CD4-positive, alpha-beta T cell treated with Interferon alpha-2 for 1 hour (primary cell): ENCODE measurements at places on chromosomes 11 and 22.

- no peak for DNase-seq
Observed at GRCh38 chr22:33639588-33640254, 280.6 kb downstream of the LARGE1 start.

DNA sequence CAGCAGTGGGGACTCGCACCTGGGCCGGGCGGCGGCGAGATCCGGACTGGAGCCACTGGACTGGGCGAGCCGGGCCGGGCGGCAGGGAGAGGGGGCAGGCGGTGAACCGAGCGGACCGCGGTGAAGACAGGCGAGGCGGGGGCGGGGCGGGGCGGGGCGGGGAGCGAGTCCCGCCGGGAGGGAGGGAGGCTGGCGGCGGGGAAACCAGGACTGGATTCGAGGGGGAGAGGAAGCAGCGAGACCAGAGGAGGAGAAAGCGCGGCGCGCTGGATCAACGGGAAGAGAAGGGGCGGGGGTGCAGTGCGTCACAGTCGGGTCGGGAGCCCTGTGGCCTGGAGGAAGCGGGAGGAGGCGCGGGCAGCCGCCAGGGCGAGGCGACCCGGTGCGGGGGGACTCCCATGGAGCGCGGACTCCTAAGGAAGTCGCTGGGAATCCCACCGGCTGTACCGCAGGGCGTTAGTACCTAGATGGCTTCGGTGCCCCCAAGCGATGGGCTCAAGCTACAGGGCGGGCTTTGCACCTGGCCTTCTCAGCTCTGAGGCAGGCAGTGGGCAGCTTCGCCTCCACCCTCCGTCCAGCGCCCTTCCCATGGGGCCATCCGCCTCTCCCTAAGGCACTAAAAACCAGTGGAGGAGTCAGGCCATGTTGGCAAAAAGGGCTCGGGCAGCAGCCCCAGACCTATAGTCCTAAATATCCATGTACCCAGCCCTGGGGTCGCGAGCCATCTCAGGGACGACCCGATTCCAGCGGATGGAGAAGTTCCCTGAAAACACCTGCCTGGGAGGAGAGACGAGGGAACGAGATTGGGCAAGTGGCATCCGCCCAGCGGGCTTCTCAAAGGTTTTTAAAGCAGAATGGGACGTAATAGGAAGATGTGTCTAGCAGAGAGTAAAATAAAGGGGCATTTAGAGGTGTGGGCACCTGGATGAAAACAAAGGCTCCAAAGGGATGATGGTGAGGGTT, at the start of gene TMEM121B:
Gene TMEM121B, minus strand, starts transcription at position 128 of the 963 bp plus-strand sequence. CDS start 233 bp downstream, outside the sequence.
- peak; percentile 43 for DNase-seq

DNA sequence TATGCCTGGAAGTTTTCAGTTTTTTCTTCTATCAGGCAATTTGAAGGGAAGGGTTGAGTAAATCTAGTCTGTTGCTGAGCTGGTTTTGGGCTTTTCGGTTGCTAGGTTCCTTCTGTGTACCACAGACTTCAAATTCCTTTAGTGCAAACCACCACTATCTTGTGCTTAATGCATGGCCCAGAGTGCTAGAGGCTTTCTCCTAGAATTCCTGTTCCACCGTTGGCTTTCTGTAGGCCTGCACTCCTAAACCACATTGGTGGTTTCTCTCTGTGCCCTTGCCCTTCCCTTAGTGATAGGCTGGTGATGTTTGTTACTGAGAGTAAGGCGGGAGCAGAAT, 47.1 kb upstream of the CTSC start:
- DNase-seq: no peak

- DNase-seq: no peak
Observed at GRCh38 chr22:45120931-45121330, 42.8 kb upstream of the NUP50 start.

- DNase-seq: peak; percentile 11
Observed at GRCh38 chr22:39348909-39349505, 784 bp upstream of the SYNGR1 start.

- no peak for DNase-seq
Observed at GRCh38 chr11:36139767-36140166, 149.5 kb downstream of the COMMD9 start.

GRCh38 chr22:39598017-39598965, 27.7 kb downstream of the CACNA1I start:
- DNase-seq: peak; percentile 80

DNA sequence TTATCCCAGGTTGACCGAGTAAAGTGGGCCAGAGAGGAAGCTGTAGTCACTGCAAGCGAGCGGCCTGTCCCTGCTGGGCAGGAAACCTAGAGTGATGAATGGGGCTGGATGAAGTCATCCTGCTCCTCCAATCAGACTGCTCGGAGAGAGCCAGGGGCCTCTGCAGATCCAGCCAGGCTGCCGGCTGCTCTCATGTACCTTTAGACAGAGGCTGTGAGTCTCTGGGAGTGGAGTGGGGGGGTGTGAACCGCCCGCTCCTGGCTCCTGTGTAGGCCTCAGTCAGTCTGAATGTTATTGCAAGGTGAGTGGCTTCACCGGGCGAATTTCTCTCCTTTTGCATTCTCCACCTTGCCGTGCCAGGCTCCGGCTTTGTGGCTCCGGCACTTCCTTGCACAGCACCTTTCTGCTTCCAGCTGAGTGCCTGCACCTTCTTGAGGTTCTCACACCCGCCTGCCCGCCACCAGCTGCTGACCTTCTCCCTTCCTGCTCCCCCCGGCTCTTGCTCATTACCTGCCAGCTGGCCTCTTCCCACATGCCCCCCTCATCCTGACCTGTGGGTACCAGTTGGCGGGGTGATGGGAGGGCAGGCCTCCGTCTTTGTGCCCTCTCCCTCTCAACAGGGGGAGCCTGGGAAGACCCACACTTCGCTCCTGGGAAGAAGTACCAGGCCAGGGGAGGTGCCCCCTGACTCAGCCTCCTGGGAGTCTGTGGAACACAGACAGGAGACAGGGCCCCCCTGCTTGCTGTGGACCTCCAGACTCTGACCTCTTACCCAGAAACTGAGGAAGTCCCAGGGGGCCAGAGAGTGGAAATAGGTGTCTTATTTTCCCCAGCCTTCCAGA, 79.9 kb downstream of the GRAMD1B start:
- no peak for DNase-seq

DNA sequence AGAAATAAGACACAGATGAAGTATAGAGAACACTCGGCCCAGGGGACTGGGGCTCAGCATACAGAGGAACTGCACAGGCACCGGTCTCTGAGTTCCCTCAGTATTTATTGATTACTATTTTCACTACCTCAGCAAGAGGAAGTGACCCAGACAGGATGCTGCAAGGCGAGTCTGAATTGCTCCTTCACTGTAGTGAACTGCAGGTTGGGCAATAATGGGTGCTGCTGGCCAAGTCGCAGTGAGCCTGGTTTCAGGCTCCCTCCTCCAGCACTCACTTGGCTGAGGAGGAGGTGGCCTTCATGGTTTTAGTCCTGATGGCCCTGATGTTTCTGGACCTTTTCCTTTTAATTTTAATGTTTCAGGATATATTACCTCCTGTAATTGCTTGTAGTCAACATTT, 10.4 kb downstream of the OR52K2 start:
- peak; percentile 24 for DNase-seq

DNA sequence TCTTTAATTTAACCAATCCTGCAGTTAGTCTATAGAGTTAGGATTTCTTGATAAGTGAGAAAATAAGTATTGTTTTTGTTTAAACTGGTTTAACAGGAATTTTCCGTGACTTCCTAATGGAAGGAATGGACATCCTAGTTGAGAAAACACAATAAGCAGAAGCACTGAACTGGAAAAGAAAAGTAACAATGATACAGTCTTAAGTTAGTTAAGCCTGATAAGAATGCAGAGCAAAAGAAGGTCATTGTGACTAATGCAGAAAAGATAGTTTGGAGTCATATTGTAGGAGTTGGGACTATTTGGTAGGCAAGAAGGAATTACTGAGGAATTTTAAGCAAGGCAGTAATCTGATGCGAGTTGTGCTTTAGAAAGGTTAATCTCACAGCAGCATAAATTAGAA, 11.7 kb downstream of the RNF141 start:
- DNase-seq: no peak

GRCh38 chr22:22951035-22951434, 63.4 kb downstream of the IGLL5 start:
- DNase-seq: no peak

GRCh38 chr22:36026741-36027140, 1.9 kb downstream of the RBFOX2 start:
- no peak for DNase-seq

DNA sequence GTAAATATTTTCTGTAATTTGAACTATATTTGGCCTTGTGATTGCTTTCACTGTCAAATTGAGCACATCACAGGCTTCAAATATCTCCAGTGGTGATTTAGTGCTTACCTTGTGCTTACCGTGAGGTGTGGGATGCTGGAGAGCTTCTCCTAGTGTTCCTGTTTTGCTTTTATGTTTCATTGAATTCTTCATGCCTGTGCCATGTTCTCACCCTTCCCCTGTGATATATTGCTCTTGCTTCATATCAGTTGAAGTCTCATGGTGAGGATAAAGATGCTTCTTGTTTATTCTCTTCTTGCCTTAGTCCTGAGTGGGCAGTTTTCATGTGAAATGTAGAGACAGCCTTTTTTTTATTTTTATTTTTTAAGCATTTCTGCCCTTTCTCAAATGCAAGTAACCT, 198.0 kb upstream of the PDGFD start:
- no peak for DNase-seq

DNA sequence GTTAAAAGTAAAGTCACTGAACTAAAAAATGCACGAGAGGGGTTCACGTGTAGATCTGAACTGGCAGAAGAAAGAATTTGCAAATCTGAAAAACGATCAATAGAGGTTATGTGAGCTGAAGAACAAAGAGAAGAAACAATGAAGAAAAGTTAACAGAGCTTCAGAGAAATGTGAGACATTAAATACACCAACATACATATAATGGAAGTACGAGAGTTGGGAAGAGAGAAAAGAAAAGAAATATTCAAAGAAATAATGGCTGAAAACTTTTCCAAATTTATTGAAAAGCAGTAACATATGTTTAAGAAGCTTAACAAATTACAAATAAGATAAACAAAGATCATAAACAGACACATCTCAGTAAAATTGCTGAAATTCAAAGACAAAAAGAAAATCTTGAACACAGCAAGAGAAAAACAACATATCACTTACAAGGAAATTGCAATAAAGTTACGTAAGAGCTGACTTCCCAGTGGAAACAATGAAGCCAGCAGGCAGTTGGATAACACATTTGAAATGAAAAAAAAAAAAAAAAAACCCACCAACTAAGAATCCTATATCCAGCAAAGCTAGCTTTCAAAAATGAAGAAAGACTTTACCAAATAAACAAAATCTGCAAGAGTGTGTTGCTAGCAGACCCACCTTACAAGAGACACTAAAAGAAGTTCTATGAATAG, 56.8 kb downstream of the EMSY start:
- no peak for DNase-seq

GRCh38 chr22:46132830-46133587, 17.3 kb upstream of the PPARA start:
- no peak for DNase-seq

GRCh38 chr11:17991783-17992433, 20.9 kb downstream of the SERGEF start:
- DNase-seq: peak; percentile 42

- DNase-seq: no peak
Observed at GRCh38 chr22:27434898-27435297, 366.7 kb downstream of the MN1 start.

GRCh38 chr11:118437208-118438125, 1.2 kb downstream of the KMT2A start:
- peak; percentile 19 for DNase-seq

- DNase-seq: no peak
Observed at GRCh38 chr22:36245805-36246356, 6.6 kb upstream of the APOL2 start.

DNA sequence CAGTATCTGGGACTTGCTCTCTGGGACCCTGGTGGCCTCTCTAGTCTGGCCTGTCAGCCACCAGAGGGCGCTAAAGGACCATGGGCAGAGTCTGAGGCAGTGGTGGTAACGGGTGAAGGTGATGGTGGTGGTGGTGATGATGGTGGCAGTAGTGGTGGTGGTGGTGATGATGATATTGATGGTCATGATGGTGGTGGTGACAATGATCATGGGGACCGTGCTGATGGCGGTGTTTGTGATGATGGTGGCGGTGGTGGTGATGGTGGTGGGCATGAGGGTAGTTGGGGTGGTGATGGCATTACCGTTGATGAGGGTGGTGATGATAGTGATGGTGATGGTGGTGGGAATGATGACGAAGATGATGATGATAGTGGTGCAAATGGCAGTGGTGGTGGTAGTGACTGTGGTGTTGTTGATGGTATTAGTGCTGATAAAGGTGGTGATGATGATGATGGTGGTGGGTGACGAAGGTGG, 16.0 kb downstream of the TRPM5 start:
- DNase-seq: peak; percentile 87

- no peak for DNase-seq
Observed at GRCh38 chr11:119696378-119697222, 32.4 kb downstream of the NECTIN1 start.

DNA sequence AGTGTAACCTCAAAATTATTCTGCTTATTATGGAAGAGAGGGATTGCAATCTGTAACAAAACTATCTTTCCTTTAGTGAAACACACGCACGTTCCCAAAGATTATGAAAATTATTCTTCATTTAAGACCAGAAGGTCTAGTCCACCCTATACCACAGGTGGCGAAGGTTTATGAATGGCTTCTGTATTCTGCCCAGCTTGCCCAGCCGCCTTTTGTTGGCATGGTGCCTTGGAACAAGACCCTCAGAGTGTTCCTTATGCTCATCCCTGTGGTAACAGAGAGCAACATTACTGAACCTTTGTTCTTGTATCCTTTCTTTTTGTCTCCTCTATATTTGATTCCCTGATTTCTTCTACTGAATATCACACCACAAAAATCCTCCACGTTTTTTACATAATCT, 116.4 kb downstream of the FAR1 start:
- DNase-seq: no peak

DNA sequence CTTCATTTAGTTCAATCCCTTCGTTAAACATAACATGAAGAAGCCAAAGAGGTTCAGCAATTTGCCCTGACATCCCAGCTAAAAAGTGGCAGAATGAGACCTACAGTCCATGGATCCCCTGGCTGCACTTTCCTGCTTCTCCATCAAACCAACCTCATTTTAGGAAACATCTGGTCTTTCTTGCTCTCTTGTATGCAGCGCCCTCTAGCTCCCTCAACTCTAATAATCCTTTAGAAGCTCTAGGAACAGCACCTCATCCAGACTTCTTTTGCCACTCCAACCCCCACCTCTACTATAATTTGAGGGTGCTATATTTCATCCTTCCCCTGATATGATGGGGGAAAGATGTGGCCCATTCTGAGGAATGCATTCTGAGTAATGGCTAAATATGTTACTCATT, 7.4 kb downstream of the CNTF start:
- DNase-seq: peak; percentile 40

DNA sequence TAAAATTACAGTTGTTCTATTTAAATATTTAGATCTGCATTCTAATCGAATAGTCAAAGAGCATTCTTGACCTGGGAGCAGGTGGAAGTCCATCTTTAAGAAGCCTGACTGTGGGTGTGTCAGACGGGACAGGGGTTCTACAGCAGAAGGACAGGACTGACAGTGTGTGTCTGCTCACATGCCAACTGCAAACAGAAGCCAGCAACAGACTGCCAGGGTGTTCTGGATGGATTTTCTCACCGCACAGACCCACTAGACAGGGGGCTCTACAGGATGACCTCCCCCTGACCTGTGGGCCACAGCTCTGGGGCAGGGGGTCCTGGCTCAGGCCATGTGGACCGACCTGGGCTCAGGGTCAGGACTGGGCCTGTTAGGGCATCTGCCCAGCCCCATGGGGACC, 22.8 kb upstream of the NAP1L4 start:
- DNase-seq: no peak

- no peak for DNase-seq
Observed at GRCh38 chr11:93841446-93841845, 9.0 kb downstream of the VSTM5 start.

- no peak for DNase-seq
Observed at GRCh38 chr11:118238421-118238820, 13.6 kb upstream of the JAML start.
